ENCODE measurements at places on chromosomes 5 and 9. TPM values are rescaled to one million over a fixed set of nuclear protein-coding genes. Genes with fewer than 3 reads are reported as not detected.

Gene C5orf58
- not detected for total RNA-seq

Gene SOX30
- total RNA-seq = not detected

Gene EGFLAM
- total RNA-seq = 1.3 TPM

Gene CSF1R
- 0.89 TPM for total RNA-seq

Gene ZNF366
- 0.05 TPM for total RNA-seq

Gene OMD
- not detected for total RNA-seq

Gene SPATA31E1
- total RNA-seq = not detected

Gene KIF27
- 4.2 TPM for total RNA-seq

Gene TTC39B
- total RNA-seq = 10.9 TPM

Gene CD14
- 0.59 TPM for total RNA-seq

Gene SYK
- total RNA-seq = not detected

Gene GRIN1
- total RNA-seq = not detected

Gene NR5A1
- total RNA-seq = not detected

Gene CMBL
- total RNA-seq = 21.1 TPM

Gene CCL27
- total RNA-seq = 0.59 TPM

Gene SUSD3
- total RNA-seq = 0.37 TPM

Gene MZB1
- total RNA-seq = not detected

Gene LRRC70
- total RNA-seq = 1.2 TPM

Gene FAM221B
- total RNA-seq = not detected

Gene GPRIN1
- 7.3 TPM for total RNA-seq

Gene IFNA2
- not detected for total RNA-seq

Gene NDUFS6
- 26.4 TPM for total RNA-seq

Gene SPINK5
- total RNA-seq = not detected
